ENCODE measurements at places on chromosomes 2 and 18.

DNA sequence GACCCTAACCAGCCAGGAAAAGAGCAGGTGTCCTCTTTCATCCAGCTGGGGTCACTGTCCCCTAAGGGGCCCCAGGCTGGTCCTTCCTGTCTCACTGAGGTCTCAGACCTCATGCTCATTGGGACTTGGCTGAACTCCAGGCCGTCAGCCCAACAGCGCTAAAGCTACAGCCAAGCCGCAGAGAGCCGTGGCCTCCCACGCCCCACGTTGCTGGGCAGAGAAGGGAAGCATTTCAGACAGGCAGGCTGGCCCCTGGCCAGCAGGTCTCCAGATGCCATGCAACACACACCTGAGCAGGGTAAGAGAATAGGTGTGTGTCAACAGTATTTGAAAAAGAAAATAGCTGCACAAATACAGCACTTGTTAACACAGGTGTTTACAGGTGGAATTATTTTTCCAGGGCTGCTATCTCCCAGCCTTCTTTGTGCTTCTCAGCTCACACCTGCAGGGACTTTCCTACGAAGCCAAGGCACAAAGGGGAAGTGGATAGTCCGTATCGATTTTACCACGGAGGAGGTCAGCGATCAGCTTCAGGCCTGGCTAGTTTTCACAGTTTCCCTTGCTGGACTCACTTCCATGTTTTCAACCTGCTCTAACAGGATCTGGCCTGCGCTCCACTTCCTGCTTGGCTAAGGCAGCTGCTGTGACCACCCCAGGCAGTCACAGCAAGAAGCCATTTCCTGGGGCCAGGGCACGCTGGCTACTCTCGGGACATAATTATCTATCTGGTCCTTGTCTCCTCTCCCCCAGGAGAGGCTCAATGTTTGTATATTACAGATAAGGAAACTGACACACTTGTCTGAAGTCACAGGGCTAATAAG lies 156.1 kb upstream of the ID2 start:
- peak; percentile 64 for DNase-seq

GRCh38 chr2:239966029-239966852 lies 58.9 kb downstream of the NDUFA10 start:
- no peak for DNase-seq

DNA sequence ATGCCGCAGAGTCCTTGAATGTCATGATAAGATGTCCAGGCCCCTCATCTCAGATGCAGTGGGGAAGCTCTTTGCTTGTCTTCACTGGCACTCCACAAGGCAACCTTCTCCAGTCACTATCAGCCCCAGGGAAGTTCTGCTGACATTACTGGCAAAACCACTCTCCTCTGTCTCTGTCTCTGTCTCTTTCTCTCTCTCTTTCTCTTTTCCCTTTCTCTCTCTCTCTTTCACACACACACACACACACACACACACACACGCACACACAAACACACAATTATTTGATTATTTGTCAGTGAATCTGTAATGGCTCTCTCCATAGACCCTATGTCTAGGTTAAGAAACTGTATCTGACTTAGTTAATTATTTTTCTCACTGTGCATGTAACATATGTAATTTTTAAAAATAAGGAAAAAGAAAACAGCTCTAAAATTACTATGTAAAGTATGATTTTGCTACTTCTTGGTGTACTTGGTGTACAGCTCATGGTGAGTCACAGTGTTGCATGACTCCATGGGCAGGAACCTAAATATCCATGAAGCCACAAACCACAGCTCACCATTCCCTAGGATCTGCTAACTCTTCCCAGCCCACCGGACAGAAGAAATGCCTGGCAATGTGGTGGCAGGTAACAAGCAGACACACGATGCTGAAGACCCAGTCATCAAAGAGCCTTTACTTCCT lies 594.9 kb upstream of the ID2 start:
- DNase-seq = no peak

DNA sequence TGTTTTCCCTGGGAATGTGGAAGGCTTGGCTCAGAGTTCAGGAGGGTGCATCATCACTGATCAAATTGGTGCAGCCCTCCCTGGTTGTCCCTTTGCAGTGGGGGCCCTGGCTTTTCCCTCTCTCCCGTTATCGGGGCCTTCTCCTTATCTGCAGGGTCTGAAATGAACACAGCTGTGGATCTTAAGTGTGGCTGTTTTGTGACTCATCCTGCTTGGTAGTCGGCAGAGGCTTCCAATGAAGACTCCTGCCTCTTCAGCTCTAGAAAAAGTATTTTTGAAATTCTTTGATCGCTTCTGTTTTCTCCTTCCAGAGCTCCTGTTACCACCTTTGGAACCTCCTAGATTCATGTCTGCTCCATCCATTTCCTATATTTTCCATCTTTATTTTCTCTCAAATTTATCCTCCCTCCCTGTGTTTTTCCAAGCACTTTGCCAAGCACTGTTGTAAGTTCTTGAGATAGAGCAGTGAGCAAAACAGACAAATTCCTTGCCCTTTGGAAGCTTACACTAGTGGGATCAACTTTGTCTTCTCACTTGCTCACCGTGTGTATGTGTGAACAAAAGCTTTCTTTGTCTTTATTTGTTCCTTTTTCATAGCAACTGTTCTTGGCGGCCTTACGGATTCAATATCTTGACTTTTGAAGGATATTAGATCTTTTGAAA lies 45.7 kb downstream of the RALB start:
- no peak for DNase-seq

DNA sequence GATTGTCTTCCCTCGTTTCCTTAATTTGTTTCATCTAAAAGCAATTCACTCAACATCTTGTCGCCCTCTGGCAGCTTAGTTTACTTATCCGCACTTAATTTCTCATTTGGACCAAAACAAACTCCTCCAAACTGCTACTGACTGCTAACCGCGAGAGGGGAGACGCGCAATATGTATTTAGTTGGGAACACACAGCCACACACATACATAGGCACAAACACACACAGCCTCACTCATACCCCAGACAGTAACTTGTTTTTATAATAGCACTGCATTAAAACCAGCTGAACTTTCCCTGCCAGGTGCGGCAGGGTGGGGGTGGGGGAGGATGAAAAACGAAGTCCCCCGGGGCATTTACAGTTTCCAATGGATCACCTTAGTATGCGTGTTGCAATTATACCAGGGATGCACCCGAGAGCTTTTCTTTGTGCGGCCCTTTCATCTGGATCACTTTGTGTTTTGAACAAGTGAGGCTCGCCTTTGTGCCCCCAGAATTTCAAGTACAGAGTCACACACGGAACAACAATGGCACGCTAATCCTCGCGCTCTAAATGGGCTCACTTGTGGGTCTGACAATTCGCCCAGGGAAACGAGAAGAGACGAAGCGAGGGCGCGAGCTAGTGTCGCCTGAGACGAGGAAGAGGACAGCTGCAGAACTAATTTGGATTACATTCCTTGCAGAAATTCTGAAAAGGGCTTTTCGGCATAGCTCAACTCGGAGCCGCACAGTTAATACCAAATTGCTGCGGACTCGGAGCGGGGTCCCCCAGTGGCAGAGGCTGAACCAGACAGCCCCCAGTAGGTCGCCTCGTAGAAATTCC lies 2.4 kb downstream of the ERBB4 start:
- no peak for DNase-seq

DNA sequence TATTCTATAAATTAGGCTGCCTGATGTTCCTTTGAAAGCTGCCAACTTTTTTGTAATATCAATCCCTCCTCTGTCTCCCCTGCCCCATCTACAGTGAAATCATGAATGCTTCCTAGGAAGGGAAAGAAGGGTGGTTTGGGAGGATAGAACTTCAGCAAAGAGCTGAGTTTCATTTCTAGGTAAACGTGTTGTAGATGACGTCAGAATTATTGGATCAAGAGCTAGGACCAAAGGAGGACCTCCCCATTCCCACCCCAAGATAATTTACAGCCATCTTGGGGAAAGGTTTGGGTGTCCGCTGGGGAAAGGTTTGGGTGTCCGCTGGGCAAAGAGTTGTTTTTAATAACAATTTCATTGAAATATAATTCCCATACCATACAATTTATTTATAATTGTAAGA lies 11.2 kb upstream of the ANKRD53 start:
- no peak for DNase-seq

- peak; percentile 73 for DNase-seq
Observed at GRCh38 chr2:79887747-79888374, 375.0 kb downstream of the CTNNA2 start.

- peak; percentile 65 for DNase-seq
Observed at GRCh38 chr2:85648619-85649018, 19.4 kb downstream of the SFTPB start.

- no peak for DNase-seq
Observed at GRCh38 chr18:11183637-11184036, 34.3 kb upstream of the PIEZO2 start.

- peak; percentile 13 for DNase-seq
Observed at GRCh38 chr2:46179037-46179621, 118.1 kb upstream of the EPAS1 start.

DNA sequence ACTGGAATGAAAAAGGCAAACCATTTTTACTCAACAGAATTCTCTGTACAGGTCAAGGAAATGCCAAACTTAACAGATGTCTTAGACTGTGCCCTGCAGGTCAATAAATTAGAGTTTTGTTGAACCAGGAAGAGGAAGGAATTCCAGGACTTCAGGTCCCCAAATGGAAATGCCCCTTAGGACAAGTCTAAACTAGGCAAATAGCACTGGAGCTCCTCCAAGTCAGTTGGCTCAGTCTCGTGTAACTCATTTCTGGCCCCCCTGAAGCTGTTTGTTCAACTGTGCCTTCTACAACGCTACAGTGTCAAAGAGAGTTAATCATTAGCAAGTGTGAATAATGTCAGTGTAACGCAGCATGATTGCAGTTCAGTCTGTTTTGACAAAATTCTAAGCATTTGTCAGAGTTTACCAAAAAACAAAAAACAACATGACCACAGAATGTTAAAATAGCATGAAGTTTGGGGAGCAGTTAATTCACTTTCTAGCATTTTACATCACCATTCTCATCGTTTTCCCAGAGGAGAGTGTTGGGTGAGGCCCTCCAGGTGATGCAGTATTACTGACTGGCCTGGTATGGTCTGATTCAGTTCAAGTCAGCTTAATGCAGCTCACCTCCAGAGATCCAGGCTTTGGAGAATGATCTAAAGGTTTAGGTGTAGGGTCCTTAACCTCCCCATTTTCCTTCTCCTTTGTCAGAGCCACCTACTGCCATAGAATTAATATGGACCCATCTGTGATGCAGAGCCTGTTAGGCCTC lies 108.1 kb downstream of the AQP4 start:
- DNase-seq = no peak

DNA sequence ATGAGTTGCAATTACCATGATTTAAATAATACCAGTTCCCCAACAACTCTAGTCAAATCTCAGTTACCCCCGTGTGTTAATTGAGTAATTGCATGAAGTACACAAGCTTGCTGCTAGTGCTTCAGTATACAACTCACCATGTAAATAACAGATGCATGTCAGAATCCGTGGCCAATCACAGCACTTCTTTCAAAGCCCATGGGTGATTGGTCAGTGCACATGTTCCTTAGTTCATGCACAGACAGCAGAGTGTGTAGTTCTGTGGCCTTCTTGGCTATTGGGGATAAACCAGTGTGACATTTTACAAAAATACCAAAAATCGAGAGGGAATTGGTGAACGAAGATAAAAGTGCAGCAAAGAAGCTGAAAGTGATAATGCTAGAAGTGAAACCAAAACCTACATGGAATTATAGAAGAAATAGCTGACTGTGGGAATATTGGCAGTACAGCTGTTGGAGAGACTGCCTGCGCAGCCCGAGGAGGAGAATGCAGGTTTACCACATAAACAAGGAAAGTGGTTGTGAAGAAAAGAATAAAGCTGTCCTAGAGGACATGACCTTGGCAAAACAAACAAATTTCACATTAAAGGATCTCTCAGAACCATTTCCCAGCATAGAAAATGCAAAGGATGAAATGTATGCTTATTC lies 59.4 kb downstream of the NEDD4L start:
- no peak for DNase-seq

DNA sequence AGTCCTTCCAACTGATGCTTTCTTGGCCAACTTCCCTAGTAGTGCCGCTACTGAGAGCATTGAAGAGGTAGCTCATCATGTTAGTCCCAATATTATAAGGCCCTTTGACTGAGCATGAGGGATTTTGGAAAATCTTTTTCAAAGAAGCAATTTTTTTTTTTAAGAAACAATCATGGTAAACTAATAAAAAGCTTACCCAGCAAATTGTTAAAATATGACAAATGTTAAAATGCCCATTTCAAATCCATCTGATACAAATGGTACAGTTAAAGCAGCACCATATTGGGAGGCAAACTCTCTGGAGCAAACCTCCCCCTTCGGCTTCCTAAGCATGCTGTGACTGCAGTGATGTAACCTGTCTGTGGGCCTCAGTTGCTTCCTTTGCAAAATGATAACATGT lies 135.6 kb downstream of the RTN4 start:
- no peak for DNase-seq

- no peak for DNase-seq
Observed at GRCh38 chr2:200453142-200453852, 56.6 kb downstream of the KCTD18 start.
